B cell (primary cell): ENCODE measurements at places on chromosomes 2 and 18. TPM values are rescaled to one million over a fixed set of nuclear protein-coding genes. Genes with fewer than 3 reads are reported as not detected.
A peak's percentile ranks its signal among the peaks of the same experiment; 100 is the strongest.

DNA sequence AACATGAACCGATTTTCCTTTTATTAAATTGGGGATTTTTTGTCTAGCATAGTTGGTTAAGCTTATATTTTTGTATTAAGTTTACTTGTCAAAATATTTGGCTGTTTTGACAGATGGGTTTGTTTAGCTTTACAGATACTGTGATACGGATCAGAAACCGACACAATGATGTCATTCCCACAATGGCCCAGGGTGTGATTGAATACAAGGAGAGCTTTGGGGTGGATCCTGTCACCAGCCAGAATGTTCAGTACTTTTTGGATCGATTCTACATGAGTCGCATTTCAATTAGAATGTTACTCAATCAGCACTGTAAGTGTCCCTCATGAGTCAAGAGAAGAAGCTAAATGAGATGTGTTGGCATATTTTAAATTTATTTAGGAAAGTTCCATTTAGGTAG is 8.5 kb downstream of the PDK1 start:
- DNase-seq = no peak
- peaks cover 13% of the 10 kb centered on the region for H3K36me3 ChIP-seq
- H3K4me3 ChIP-seq = no peak overlapping the region
- no peak overlapping the region for H3K27ac ChIP-seq
- no peaks in the 10 kb centered on the region for H3K27me3 ChIP-seq

Gene GAREM2
- polyA plus RNA-seq = 0.16 and 0.27 TPM in 2 replicates

- H3K36me3 ChIP-seq = no peaks in the 10 kb centered on the region
- no peaks in the 10 kb centered on the region for H3K4me1 ChIP-seq
- DNase-seq = no peak
- H3K27ac ChIP-seq = no peak overlapping the region
- peaks cover 4% of the 10 kb centered on the region for H3K27me3 ChIP-seq
These were observed 42.3 kb downstream of the AQP12A start for GRCh38 chr2:240733803-240734495.

- H3K4me3 ChIP-seq = no peak overlapping the region
- no peak overlapping the region for H3K27ac ChIP-seq
- DNase-seq = no peak
- peaks cover 14% of the 10 kb centered on the region for H3K4me1 ChIP-seq
- H3K27me3 ChIP-seq = no peaks in the 10 kb centered on the region
These were observed 125.8 kb downstream of the LYPD6B start for GRCh38 chr2:149164296-149164695.

- DNase-seq = no peak
- H3K4me1 ChIP-seq = peaks cover 22% of the 10 kb centered on the region
- no peak overlapping the region for H3K27ac ChIP-seq
- no peaks in the 10 kb centered on the region for H3K36me3 ChIP-seq
These were observed 84.2 kb upstream of the SEC11C start for GRCh38 chr18:59055345-59056032.

Gene ABCG8
- not detected in 2 replicates for polyA plus RNA-seq

Gene EFHD1
- not detected in 2 replicates for polyA plus RNA-seq

- no peaks in the 10 kb centered on the region for H3K27me3 ChIP-seq
- H3K27ac ChIP-seq = no peak within 1 kb of the TSS
- peak within 1 kb of the TSS; percentile 41 for H3K4me3 ChIP-seq
- peak; percentile 25 for DNase-seq
These were observed at the start of gene BOK for GRCh38 chr2:241558532-241559322. BOK (plus strand) TSS chr2:241558745; CDS start chr2:241559484, 739 bp downstream.

- H3K4me1 ChIP-seq = peaks cover 89% of the 10 kb centered on the region
- no peak overlapping the region for H3K27ac ChIP-seq
- H3K4me3 ChIP-seq = no peak overlapping the region
These were observed 107.8 kb upstream of the ST3GAL5 start for GRCh38 chr2:85996591-85996990.

DNA sequence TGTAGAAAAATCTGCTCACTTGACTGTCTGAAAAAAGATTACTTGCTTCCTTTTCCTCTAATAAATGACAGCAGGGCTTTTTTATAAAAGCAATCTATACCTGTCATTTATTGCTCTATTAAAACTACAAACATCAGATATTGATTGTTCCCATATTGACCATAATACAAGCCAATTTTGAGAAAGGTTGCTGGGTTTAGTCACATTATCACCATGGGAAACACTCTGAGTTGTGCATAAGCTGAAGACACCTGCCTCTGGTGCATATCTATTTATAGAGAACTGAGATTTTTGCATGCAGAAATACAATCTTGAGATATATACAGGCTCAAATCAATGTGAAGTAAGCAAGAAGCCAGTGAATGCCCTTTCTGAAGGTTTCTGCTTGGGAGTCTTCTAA is 853.9 kb downstream of the DCC start:
- DNase-seq = no peak
- no peaks in the 10 kb centered on the region for H3K36me3 ChIP-seq
- H3K4me3 ChIP-seq = no peak overlapping the region
- H3K27me3 ChIP-seq = no peaks in the 10 kb centered on the region
- no peaks in the 10 kb centered on the region for H3K4me1 ChIP-seq

- H3K27ac ChIP-seq = no peak overlapping the region
- no peaks in the 10 kb centered on the region for H3K36me3 ChIP-seq
- DNase-seq = no peak
- no peak overlapping the region for H3K4me3 ChIP-seq
These were observed 65.8 kb downstream of the ALPK2 start for GRCh38 chr18:58562999-58563667.

DNA sequence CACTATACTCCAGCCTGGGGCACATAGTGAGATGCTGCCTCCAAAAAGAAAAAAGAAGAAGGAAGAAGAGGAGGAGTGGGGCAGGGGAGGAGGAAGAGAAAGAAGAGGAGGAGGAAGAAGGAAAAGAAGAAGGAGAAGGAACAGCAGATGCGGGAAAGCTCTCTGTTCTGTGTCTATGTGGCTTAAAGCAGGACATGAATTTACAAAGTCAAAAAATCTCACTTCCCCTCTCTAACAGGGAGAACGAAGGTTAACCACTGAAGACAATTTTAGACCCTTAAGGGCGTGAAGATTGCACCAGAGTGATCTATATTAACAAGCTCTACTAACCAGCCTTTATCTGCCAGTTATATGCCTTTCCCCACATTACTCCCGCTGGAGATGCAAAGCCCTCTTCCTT is 258.9 kb downstream of the METTL4 start:
- H3K4me1 ChIP-seq = no peaks in the 10 kb centered on the region
- peaks cover 2% of the 10 kb centered on the region for H3K27me3 ChIP-seq
- DNase-seq = no peak
- no peak overlapping the region for H3K4me3 ChIP-seq
- no peak overlapping the region for H3K27ac ChIP-seq

DNA sequence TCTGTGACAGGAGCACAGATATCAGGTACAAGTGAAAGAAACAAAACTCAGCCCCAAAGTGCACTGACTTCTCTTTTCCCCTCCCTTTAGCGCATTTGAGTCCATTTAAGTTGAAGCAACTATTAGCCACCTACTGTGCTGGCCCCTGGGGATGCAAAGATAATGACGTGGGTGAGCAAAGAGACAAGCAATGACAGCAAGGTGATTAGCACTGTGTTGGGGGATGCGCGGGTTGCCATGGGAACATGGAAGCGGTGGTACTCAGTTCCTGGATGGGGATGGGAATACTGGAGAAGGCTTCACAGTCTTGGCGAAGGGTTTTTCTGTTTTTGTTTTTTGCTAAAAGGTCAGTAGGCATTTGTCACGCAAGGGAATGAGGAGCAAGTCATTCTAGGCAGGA is 205.8 kb downstream of the LDLRAD4 start:
- no peaks in the 10 kb centered on the region for H3K27me3 ChIP-seq
- no peaks in the 10 kb centered on the region for H3K36me3 ChIP-seq
- H3K4me3 ChIP-seq = no peak overlapping the region
- H3K27ac ChIP-seq = no peak overlapping the region

DNA sequence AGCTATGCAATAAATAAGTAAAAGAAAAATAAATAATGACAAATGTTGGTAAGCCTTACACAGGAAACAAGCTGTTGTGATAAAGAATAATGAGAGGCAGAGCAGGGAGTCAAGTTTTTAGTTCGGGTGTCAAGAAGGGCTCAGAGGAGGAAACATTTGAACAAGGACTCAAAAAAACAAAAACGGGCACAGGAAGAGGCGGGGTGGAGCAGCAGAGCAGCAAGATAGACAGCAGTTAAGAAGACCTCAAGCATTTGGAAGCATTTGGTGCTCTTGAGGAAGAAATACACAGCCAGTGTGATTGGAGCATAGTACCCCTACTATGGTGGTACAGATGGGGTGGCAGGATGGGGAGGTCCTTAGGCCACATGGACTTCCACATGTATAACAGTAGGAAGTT is 2.8 kb downstream of the TMEM169 start:
- H3K36me3 ChIP-seq = no peaks in the 10 kb centered on the region
- peak overlapping the region; percentile 44 for H3K27ac ChIP-seq
- H3K27me3 ChIP-seq = no peaks in the 10 kb centered on the region
- DNase-seq = no peak
- peaks cover 41% of the 10 kb centered on the region for H3K4me1 ChIP-seq
- H3K4me3 ChIP-seq = no peak overlapping the region

GRCh38 chr2:197280015-197280702 is 30.4 kb downstream of the ANKRD44 start:
- no peaks in the 10 kb centered on the region for H3K27me3 ChIP-seq
- no peak for DNase-seq
- peaks cover 73% of the 10 kb centered on the region for H3K4me1 ChIP-seq

Gene INHBB
- polyA plus RNA-seq = 0.03 and 0.04 TPM in 2 replicates

DNA sequence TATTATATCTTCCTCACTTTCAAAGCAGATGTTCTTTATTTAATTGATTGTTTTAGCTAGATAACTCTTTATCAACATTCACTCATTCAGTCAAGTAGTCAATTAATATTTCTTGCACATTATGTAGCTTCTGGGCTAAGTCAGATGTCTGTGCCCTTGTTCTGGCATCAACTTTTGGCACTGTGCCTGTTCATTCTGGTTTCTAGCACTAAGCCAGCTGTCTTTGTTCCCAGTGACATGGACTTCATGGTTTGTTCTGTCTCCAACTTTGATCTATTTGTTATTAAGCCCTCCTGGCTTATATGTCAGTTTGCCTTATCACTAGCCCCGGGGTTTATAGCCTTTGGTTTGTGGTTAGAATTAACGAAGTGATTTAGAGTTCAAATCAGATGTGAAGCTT is 247.9 kb upstream of the SYT4 start:
- DNase-seq = no peak
- H3K27me3 ChIP-seq = no peaks in the 10 kb centered on the region
- no peak overlapping the region for H3K27ac ChIP-seq
- no peak overlapping the region for H3K4me3 ChIP-seq

DNA sequence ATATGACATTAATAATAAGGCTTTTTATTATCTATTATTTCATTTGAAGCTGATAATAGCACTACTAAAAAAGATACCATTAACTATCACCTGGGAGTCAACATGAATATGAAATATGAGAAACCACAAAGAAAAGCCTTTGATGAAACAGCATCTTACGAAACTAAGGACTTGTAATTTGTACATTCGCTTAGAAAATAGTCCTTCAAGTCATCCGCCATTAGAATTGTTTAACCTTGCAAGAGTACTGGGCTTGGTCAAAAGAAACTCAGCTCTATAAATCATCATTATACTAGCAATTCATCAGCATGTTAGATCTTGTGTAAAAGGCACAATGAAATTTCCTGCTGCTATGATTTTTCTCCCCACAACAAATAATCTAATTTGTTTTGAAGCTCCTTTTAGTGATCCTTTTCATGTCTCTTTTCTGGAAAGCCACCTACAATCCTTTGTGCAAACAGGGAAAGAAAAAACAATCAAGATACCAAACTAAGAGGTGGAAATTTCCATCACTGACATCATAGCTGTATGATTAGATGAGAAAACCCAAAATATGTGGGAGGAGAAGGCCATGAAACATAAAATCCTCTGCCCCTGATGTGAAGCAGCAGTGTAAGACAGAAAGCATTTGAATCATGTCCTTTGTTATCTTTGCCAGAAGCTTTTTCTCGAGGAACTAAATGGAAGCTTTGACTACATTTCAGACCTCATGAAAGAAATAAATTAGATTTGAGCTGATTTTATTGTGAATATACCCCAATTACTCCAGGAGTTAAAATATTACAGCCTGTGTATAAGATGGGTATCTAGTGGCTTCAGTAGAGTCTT is 31.2 kb downstream of the SCN9A start:
- H3K27me3 ChIP-seq = no peaks in the 10 kb centered on the region
- no peak for DNase-seq
- no peak overlapping the region for H3K4me3 ChIP-seq

DNA sequence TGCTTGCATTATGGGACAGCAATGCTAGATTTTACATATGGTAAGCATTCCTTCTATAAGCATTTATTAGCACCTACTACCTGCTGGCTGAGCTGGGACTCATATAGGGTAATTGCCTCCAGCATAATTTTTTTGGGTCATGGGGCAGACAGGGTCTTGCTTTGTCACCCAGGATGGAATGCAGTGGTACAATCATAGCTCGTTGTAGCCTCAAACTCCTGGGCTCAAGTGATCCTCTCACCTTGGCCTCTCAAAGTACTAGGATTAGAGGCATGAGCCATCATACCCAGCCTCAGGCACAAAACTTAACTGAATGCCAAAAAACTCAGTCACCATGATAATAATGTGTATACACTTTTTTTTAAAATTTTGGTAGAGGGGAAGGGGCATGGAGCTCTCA is 35.3 kb downstream of the TMEM237 start:
- no peak overlapping the region for H3K27ac ChIP-seq
- DNase-seq = no peak
- H3K4me1 ChIP-seq = no peaks in the 10 kb centered on the region
- no peaks in the 10 kb centered on the region for H3K36me3 ChIP-seq
- H3K27me3 ChIP-seq = no peaks in the 10 kb centered on the region
- no peak overlapping the region for H3K4me3 ChIP-seq

Gene ASB3
- polyA plus RNA-seq = 11.8 and 15.9 TPM in 2 replicates

DNA sequence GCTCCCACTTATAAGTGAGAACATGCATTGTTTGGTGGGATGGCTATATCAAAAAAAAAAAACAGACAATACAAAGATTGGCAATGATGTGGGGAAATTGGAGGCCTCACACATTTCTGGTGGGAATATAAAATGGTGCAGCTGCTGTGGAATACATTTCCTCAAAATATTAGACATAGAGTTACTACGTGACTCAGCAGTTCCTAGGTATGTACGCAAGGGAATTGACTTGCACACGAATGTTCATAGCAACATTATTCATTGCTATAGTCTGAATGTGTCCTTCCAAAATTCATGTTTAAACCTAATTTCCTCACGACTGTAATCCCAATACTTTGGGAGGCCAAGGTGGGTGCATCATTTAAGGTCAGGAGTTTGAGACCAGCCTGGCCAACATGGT is 2.3 kb upstream of the ARHGEF33 start:
- no peaks in the 10 kb centered on the region for H3K27me3 ChIP-seq
- DNase-seq = no peak
- no peak overlapping the region for H3K27ac ChIP-seq
- no peaks in the 10 kb centered on the region for H3K4me1 ChIP-seq
- H3K4me3 ChIP-seq = no peak overlapping the region
- no peaks in the 10 kb centered on the region for H3K36me3 ChIP-seq

Gene FAM161A
- 0.53 and 0.76 TPM in 2 replicates for polyA plus RNA-seq
